Fibroblast of upper back skin (primary cell): ENCODE measurements at places on chromosomes 12 and 14.

GRCh38 chr12:107503129-107503855, 182.3 kb upstream of the PWP1 start:
- DNase-seq = no peak

- peak; percentile 30 for DNase-seq
Observed at GRCh38 chr12:28802706-28803438, 346.2 kb upstream of the FAR2 start.

- peak; percentile 57 for DNase-seq
Observed at GRCh38 chr14:75125617-75126016, 1.2 kb downstream of the NEK9 start.

GRCh38 chr12:80413462-80413861, 30.6 kb upstream of the PTPRQ start:
- DNase-seq = no peak

DNA sequence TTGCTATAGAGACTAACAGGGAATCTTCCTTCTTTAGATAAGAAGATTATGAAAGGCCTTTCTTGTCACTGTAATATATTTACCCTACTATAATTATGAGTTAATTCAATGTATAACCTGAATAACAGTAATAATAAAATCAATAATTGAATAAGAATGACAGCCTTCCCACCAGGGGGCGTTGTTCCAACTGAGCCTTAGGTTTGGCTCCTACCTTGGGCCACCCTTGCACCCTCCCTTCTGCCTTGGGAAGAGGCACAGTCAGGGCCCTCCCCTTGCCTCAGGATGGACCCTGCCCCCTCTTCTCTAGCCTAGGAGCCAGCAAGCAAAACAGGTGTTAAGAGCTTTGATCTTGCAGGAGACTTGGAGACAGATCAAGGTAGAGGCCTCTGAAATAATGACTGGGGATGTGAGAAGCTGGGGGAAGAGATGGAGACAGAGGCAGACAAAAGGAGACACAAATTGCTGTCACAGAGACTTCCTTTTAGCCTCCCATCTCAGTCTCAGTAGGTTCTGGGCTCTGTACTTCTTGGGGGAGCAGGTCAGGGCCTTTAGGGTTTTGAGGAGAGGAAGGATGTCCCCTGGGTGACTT, 40.1 kb upstream of the CISTR start:
- DNase-seq = no peak

DNA sequence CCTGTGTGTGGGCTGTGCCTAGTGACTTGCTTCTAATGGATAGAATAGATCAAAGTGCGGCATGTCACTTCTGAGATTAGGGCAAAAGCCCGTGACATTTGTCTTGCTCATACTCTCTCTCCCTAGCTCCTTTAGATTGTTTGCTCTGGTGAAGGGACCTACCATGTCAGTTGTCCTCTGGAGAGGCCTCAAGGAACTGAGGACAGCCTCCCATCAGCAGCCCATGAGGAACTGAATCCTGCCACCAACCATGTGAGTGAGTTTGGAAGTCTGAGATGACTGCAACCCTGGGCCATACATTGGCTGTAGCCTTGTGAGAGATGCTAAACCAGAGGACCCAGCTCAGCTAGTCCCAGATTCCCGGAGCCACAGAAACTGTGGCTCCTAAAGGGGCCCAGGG, 101.6 kb upstream of the ESRRB start:
- no peak for DNase-seq

DNA sequence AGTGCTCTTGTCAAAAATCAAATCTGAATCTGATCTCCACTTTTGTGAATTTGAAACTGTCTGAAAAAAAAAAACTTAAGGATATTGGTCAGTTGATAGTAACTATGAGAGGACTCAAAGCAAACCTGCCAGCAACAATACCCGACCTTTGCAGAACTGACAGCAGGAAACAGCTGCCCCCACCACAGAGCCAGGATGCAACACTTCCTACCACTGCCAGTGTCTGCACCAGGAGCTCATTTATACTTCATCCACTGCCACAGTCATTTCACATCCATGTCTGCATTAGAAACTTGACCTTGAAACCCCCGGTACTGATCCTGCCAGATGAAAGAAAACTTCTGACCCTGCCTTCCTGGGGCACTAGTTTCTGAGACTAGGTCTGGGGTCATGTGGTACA, 27.4 kb upstream of the RXYLT1 start:
- no peak for DNase-seq

GRCh38 chr14:37992499-37992898, 215.2 kb upstream of the SSTR1 start:
- no peak for DNase-seq

GRCh38 chr14:83568141-83568540, 1961.8 kb upstream of the FLRT2 start:
- peak; percentile 23 for DNase-seq

- DNase-seq = peak; percentile 14
Observed at GRCh38 chr12:42128327-42128726, 16.3 kb downstream of the GXYLT1 start.

GRCh38 chr12:55703288-55703687, 4.4 kb downstream of the ITGA7 start:
- no peak for DNase-seq

DNA sequence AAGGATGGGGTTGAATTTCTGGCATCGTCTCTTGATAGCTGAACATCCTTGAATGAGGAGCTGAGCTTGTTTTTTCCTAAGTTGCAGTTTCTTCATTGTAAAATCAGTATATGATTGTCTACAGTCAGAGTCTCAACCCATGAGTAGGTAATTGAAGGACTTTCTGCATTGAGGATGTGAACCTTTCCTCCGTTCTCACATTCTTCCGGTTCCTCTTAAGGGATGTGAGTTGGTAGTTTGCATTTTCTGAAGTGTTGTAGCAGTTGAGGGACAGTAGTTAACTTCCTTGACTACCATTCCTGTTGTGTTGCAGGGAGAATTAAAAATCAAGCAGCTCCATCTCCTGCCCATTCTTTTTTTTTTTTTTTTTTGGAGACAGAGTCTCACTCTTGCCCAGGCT, 19.1 kb downstream of the TPCN1 start:
- DNase-seq = no peak
